ENCODE measurements at places on chromosomes 2 and 18. TPM values are rescaled to one million over a fixed set of nuclear protein-coding genes. Genes with fewer than 3 reads are reported as not detected.

Gene NEU2
- total RNA-seq, result not detected

Gene ANKRD23
- total RNA-seq, result 3.3 TPM

Gene ACVR1
- 19.0 TPM for total RNA-seq

Gene DPP10
- not detected for total RNA-seq

- peak; percentile 81 for DNase-seq
Observed at GRCh38 chr2:8678731-8679566, 2.9 kb upstream of the ID2 start.

DNA sequence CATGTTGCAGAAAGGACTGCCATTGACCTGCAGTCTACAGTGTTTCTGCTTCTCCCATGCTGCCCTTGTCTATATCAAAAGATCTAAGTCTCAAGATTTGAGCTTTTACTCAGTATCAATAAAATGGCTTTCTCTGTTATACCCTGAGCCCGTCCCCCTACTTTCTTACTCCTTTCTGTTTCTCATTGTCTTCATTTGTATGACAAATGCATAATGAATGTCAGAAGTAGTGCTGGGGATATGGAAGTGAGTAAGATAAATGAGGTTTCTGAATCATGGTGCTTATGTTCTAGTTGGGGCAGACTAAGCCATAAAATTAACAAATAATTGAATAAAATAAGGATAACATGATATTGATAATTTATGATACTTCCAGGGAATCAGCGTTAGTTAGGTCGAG is 128.6 kb downstream of the PARD3B start:
- DNase-seq, result no peak

- DNase-seq, result no peak
Observed at GRCh38 chr2:56449449-56449860, 265.7 kb downstream of the CCDC85A start.

DNA sequence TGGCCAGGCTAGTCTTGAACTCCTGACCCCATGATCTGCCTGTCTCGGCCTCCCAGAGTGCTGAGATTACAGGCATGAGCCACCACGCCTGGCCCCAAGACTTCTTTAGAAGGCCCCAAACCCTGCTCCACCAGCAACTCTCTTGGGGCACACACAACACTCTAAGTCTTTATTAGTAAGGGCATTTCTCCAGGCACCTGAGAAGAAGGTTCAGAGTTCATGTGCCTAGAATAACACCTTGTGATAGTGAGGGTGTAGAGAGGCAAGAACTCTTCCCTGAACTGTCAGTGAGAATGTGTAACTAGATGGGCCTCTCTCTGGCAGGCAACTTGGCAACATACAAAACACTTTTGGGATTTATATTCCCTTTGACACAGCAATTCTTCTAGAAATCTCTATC is 43.8 kb downstream of the SH2D6 start:
- DNase-seq, result no peak

GRCh38 chr2:38505779-38506178 is 96.9 kb downstream of the HNRNPLL start:
- no peak for DNase-seq

DNA sequence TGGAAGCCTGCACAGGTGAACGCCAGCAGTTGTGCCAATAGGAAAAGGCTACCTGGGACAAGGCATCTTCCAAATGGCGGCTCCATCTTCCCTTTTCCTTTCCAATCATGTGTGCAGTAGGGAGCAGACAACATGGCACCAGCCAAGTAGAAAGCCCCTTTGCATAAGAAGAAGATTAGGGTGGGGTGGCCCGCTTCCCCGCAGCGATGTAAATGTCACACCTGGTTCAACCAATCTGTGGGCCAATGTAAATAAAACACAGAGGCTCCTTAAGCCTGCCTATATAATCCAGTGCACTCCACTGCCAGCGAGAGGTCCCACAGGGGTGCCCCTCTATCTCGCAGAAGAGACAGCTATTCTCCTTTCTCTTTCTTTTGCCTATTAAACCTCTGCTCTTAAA is 468.4 kb upstream of the CRIM1 start:
- DNase-seq, result no peak

All from activated naive CD4-positive, alpha-beta T cell treated with anti-CD3 and anti-CD28 coated beads for 36 hours (primary cell).